ENCODE measurements at places on chromosomes 16 and 17.

- DNase-seq = no peak
These were observed 394 bp upstream of the NME4 start for GRCh38 chr16:396605-397004.

GRCh38 chr17:14873996-14874395 is 391.1 kb downstream of the PMP22 start:
- DNase-seq = no peak

DNA sequence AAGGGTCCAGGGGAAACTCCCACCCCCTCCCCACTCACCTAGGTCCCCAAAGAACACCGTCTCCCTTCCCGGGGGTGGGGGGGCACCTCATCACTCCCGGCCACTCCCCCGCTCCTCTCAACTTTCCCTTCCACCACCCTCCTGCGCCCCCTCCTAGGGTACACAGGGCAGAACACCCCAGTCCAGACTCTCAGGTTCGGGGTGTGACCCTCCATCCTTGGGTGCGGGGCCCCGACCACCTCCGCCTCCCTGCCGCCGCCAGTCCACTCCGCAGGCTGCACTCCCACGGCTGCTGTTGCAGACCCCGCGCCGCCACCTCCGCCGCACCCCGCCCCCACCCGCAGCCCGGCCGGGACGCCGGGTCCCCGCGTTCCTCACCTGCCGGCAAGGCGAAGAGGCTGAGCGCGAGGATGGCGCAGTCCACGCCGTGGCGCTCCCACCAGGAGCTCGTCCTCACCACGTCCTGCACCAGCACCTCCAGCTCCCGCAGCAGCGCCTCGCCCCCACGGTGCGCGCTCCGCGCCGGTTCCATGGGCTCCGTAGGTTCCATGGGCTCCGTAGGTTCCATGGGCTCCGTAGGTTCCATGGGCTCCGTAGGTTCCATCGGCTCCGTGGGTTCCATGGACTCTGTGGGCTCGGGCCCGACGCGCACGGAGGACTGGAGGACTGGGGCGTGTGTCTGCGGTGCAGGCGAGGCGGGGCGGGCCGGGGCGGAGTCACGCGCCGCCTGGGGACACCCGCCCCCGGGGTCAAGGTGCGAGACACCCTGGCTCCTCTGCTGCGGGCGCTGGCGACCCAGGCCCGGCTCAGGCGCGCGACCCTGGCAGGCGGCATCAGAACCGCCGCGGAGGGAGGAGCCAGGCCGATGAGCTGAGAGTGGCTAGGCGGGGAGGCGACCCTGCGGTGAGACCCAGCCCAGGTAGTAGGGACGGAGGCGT is at the start of gene FADS6:
FADS6 (minus strand) TSS at position 660 of the 938 bp plus-strand sequence; CDS start at position 622, 38 bp downstream.
- DNase-seq = no peak

- no peak for DNase-seq
These were observed 61.9 kb upstream of the RBBP6 start for GRCh38 chr16:24477492-24477891.

GRCh38 chr17:61427567-61427966 is 24.7 kb upstream of the TBX4 start:
- DNase-seq = no peak

GRCh38 chr17:72657467-72658317 is 434.8 kb downstream of the SLC39A11 start:
- DNase-seq = no peak

DNA sequence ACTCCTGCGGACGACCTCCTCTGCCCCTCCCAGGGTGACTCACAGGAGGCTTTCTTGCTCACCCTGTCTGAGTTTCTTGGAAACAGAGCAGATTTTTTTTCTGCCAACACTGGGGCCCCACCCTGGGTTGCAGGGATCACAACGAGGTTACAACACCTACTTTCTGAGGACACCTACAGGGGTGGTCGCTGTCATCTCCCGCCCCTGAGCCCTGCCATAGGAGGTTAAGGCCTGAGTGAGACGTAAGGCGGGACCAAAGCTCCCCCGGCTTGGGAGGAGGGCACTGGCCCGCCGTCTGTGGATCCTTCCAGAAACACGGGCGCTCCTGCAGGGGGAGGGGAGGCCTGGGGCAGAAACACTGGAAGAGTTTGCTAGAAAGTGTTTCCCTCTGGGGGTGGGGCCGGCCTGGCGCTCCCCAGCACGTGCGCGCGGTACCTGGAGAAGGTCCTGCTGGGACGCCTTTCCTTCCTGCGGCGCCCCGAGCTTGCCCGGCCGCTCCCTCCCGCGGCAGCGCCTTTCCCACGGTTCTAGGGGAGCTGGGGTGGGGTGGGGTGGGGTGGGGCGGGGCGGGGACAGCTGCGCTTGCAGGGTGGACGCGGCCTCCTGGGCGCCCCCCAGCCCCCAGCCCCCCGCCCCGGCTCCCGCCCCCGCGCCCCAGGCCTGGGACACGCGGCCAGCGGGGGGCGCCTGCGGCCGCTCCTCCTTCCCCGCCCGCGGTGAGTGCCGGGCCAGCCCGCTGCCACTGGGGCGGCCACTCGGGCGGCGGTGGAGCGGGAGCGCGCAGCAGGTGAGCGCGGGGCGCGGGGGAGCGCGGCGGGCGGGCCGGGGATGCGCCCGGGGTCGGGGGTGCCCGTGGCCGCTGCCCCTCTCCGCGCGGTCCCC is 20.7 kb upstream of the ADCY7 start:
- peak; percentile 55 for DNase-seq

DNA sequence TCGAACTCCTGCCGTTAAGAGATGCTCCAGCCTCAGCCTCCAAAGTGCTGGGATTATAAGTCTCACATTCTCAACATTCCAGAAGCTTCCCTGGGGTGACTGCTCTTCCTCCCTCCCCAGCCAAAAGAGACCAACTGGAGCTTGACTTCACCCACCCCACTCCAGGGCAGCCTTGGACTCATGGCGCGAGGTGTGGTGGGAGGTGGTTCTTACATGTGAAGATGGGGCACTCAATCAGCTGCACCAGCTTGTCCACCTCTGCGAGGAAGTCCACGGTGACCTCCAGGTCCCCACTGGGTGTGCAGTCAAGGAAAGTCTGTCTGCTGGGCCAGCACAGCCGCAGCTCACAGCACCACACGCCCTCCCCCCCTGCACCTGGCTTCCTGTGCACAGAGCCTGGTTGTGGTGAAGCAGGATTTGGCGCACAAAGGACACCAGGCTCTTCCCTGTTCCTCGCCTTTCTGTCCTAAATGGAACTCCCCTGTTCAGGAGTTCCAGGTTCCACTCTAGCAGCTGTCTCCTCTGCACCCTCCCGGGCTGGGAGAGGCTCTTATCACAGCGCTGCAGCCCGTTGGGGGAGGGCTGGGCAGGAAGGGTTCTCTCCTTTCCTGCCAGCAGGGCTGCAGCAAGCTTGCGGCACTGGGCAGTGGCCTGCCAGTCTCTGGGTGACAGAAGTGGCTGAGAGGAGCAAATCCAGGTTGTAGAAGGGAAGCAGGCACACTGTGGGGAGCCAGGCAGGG is 9.6 kb upstream of the MTSS2 start:
- DNase-seq = no peak

- DNase-seq = no peak
These were observed 1468.6 kb downstream of the CDH11 start for GRCh38 chr16:63653044-63653839.

- no peak for DNase-seq
These were observed 69.5 kb upstream of the CIBAR2 start for GRCh38 chr16:85181739-85182129.

DNA sequence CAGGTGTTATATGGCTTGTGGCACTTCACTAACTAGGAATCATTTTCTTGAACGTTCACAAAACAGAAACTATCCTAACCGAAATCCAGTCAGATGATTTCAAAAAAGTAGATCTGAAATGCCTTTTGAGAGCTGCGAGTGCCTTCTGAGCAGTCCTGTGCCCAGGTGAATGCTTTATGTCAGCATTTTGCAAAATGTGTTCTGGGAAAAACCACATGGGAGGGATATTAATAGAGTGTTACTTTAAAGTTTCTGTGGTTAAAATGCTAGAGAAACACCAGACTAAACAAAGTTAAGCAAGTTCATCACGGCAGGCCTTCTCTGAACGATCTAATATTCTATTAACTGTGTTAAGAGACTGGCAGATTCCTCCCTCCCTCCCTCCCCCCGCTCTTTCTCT is 15.8 kb upstream of the RGS9 start:
- DNase-seq = no peak

DNA sequence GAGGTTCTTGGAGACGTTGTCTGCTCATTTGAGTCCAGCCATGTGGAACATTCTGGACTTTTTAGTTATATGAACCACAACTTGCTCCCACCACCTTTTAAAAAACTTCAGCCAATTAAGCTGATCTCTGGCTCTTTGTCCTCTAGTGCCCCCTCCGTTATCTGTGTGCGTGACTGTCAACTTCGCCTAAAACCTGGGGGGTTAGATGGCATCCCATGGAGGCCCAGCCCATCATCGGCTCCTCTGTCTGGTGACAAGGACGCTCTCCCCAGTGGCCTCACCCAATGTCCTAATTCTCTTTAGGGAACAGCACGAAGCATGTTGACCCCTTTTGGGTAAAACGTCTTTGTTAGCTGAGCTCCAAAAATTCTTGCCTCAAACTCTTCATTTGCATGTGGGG is 341.0 kb upstream of the TNRC6C start:
- DNase-seq = no peak

Data from activated CD4-positive, CD25-positive, alpha-beta regulatory T cell treated with anti-CD3 and anti-CD28 coated beads, Interleukin-2, amount 50 U/mL, for 72 hours (primary cell).